Stimulated activated CD4-positive, alpha-beta T cell treated with anti-CD3 and anti-CD28 coated beads, Interleukin-12 subunit alpha, Interleukin-12 subunit beta, amount 100 ng/mL, for 48 hours (primary cell): ENCODE measurements at places on chromosomes 3 and 15.

- no peak for DNase-seq
These were observed 67.2 kb upstream of the XCR1 start for GRCh38 chr3:46094506-46094905.

DNA sequence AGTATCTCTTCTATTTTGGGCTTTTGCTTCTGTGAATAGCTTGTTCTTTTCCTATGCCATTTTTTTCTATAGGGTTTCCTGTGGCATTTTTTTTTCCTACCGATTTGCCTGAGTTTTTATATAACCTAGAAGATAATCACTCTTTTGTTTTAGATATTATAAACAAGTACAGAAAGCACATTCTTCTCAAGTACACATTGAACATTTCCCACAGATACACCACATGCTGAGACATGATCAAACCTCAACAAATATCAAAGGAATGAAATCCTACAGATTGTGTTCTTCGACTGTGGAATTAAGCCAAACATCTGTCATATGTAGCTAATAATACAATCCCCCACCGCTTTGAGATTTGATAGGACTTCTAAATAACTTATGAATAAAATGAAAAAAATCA is 9.1 kb upstream of the FEM1B start:
- DNase-seq: no peak

DNA sequence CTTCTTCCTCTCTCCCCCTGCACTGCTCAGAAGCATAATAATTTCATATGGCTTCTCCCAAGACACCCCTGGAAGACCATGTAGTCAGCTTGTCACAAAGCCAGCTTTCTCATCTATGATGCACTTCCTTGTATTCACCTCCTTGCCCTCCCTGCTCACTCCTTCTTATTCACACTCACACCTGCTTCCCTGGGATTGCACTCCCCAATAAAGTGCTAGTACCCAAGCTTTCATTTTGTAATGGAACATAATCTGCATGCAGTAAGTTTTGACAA is 76.9 kb upstream of the FRMD4B start:
- no peak for DNase-seq

DNA sequence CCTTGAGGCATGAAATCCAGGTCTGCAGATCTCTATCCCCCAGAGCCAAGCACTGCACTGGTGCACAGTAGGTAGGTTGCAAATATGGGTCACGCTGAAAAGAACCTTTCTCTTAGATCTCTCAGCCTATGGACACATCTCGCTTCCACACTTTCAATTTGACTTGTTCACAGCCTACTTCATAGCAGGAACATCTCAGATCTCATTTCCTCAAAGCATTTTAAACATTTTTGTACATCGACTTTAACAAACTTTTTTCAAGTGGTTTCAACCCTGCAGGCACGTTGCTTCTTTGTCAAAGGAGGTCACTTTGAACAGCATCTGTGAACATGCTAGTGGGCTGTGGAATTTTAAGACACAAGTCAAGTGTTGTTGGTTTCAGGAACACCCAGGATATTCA is 76.0 kb downstream of the SLC12A8 start:
- no peak for DNase-seq

DNA sequence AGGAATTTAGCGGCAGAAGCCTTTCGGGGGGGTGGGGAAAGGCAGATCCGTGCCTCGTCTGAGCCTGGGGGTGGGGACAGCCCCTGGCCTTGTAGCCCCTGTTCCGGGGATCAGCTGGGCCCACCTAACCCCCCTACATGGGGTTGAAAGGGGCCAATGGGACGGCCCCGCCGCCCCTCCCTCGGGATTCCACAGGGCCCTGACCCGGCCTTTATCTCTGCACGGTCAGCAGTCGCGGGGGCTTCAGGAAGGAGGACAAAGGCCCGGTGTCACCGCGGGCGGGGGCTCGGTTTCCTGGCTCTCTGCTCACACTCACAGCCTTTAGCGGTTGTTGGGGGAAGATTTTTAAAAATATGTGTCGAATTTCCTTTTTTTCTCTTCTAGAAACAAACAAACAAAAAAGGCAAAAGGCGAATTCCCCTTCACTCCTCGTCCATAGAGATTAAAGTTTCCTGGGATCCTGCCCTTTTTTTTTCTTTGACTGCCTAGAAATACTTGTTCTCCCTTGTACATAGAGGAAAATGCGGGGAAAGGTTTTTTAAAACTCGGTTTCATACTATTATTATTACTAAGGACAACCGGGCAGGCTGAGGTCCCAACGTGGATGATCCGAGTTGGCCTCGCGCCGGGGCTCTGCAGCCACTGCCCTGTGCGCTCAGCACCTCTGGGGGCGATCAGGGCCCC is 7.9 kb downstream of the FOXL2 start:
- no peak for DNase-seq

- no peak for DNase-seq
These were observed 224.3 kb upstream of the SOX2 start for GRCh38 chr3:181487236-181487978.

DNA sequence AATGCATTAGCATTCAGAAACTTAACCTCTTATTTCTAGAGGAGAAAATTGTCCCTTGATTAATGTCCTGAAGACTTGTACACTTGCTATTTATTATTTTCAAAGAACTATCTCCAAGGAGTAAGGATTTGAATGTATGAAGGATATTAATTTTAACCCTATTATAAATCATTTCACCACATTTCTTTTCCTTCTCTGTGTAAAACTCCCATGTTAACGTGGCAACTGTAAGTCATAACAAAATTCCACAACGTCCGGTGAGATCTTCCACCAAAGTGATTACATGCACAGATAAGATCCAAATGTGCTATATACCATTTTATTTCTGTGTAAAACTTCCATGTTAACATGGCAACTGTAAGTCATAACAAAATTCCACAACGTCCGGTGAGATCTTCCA is 229.1 kb upstream of the ARHGEF26 start:
- DNase-seq: no peak

DNA sequence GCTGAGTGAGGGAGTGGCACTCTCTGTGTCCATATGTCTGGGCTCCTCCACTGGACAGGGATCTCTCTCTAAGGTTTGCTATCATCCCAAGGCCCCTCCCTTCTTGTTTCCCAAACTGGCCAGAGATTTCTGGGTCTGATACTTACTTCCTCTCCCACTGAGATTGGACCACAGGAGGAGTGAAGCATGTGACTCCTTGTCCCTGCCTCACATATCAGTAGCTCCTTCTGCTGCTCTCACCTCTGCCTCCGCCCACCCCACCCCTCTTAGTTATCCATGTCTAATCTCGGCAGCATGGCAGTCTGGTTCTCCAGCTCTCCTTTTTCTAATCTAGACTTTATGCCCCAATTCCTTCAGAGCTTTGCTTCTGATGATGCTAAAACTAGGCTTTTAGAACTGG is 223.1 kb downstream of the RPLP1 start:
- DNase-seq: no peak

DNA sequence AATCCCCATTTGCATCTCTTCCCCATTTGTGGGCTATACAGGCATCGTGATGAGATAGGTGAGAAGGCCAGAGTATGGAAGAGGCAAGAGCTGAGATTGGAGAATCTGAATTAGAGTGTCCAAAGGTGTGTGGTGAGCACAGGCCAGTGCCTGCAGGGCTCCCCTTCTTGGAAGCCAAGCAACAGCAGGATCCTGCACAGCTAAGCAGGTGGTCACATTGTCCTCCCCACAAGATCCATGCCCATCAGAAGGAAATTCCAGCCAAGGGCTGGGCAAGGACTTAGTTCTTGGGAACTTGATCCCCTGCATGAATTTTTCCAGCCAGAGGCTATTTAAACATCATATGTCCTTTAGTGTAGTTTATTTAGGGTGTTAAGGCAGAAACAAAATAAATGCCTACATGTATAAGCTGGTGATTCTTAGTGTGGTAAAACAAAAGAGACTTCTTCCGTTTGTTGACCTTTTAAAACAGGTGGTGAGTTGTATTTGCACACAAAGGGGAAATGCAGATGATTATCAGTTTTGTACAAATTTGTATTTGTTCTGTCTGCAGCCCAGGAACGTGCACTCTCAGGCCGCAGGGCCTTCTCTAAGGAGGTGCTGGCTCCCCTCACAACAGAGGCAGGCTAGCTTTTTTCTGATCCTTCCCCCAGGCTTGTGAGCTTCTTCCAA is 110.2 kb downstream of the PLCL2 start:
- DNase-seq: no peak

GRCh38 chr3:122189357-122189756 is 5.9 kb downstream of the CASR start:
- no peak for DNase-seq

GRCh38 chr3:46675843-46676567 is 17.5 kb downstream of the ALS2CL start:
- no peak for DNase-seq

DNA sequence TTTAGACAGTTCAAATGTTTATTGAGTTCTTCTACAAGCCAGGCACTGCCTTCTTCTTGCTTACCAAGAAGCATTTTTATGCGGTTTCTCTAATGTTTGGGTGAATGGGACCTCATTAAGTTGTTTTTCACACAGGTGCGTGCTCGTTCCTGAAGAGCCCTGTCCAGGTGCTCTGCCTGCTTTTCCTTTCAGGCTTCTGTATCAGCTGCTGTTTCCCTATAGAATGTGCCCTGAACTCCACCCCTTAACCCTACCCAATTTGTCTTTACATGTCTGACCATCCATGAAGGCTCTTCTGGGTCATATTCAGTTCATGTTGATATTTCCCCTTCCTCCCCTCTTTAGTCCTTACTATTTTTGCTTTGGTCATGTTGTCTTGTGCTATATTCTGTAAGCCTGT is 22.4 kb upstream of the GOLGA6L10 start:
- no peak for DNase-seq

GRCh38 chr15:34591306-34591705 is 7.9 kb upstream of the GOLGA8B start:
- DNase-seq: no peak

DNA sequence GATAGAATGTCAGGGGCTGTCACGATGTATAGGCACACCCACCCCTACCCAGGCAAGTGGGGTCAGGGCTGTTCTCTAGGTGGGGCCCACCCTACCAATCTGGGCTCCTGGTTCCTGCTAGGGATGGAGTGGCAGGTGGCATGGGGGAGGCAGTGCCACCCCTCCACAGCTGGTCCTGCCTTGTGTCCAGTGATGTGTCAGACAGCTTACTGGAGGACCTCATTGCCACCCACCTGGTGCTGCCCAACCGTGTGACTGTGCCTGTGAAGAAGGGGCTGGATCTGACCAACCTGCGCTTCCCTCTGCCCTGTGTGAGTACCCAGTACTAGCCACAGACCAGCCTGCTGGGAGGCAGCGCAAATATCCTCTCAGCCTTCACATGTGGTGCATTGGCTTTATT is 27.5 kb downstream of the ESYT3 start:
- DNase-seq: no peak

DNA sequence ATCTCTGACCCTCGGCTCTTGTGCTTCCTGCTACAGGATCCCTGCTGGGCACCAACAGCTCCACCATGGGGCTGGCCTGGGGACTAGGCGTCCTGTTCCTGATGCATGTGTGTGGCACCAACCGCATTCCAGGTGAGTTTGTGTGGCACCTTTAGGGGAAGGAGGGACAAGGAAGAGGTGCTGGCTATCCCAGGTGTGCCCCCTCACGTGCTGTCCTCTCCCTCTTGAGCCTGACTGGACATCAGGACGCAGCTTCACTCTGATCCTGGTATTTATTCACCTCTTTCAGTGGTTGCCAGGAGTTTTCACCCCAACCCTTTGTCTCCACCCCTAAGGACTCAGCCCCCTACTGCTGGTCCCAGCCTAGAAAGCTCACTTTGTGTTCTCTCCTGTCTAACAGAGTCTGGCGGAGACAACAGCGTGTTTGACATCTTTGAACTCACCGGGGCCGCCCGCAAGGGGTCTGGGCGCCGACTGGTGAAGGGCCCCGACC is 960 bp downstream of the THBS1 start:
- DNase-seq: no peak

DNA sequence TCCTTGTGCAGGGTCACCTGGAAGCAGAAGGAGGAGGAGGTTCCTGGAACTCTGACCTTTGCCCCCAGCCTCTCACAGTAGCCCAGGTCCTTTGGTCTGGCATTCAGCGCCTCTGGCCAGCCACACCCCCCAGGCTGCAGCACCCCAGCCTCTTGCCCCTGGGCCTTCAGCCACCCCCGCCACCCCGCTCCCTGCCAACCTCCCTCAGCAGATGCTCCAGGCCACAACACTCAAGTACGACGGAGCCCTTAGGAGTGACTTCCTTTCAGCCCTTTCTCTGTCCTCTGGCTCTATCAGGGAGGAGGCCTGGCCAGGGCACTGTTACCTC is 45.2 kb downstream of the GRIP2 start:
- DNase-seq: no peak

DNA sequence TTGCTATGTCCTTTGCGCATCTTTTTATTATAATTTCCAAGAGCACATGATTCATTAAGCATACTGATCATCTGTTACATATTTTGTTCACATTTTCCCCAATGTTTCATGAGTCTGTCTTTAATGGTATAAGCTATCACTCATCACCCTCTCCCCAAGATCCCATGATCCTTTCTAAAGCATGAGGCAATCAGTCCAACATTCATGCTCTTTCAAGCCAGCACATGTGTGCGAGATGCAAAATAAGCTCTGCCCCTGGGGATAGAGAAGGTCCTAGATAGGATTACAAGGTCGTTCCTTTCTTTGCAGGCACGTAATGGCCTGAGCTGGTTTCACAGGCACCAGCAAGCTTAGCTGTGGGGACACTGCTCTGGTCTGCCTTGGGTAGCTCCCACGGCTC is 32.2 kb upstream of the B3GNT5 start:
- no peak for DNase-seq

- DNase-seq: no peak
These were observed 11.0 kb upstream of the STARD5 start for GRCh38 chr15:81334768-81335435.

DNA sequence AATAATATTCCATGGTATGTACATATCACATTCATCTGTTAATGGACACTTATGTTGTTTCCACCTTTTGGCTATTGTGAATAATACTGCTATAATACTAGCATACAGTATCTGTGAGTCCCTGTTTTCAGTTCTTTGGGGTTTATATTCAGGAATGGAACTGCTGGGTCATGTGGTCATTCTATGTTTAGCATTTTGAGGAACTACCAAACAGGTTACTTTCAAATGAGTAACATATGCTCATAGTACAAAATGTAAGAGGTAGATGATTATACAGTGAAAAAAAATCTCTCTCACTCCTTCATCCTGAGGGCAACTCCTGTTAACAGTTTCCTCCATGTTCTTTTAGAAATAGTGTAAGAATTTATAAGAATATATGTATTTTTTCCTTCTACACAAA is 162.2 kb downstream of the PLD1 start:
- DNase-seq: no peak

DNA sequence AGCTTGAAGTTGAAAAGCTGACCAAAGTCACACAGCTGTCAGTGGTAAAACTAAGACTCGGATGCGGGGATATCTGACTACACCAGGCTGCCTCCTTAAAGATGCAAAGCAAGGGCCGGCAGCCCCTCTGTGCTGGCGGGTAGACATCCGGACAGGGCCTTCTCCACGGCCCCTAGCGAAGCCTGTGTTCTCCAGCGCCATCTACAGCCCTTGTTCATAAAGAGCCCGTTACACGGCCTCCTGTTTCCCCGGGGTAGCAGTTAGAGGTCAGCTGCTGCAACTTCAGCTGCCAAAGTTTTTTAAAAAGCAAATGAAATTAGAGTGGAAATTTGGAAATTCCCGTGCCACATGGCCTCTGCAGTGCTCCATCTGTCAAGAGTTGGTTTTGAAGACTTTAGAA is 383.0 kb downstream of the TBL1XR1 start:
- peak; percentile 11 for DNase-seq

- no peak for DNase-seq
These were observed 154.9 kb downstream of the LEKR1 start for GRCh38 chr3:156981005-156981404.

- no peak for DNase-seq
These were observed 141.4 kb upstream of the SLC6A11 start for GRCh38 chr3:10674578-10674977.
